ENCODE measurements at places on chromosomes 6 and 20.

DNA sequence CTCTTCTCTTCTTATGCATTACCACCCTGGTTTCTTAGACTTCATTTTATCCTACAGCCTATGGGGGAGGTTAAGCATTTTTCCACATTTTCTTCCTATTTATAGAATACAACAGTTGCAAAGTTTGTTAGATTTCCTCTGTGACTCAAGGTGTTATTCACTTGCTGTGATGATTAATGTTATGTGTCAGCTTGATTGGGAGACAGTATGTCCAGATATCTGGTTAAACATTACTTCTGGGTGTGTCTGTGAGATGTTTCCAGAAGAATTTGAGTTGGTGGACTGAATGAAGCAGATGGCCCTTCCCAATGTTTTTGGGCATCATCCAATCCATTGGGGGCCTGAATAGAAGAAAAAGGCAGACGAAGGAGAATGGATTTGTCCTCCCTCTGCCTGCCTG, 131.3 kb downstream of the C6orf118 start:
- no peak for DNase-seq

- DNase-seq = no peak
Measured at GRCh38 chr6:19175023-19175422, 662.1 kb upstream of the ID4 start.

- no peak for DNase-seq
Measured at GRCh38 chr20:58473453-58474425, 41.5 kb downstream of the APCDD1L start.

DNA sequence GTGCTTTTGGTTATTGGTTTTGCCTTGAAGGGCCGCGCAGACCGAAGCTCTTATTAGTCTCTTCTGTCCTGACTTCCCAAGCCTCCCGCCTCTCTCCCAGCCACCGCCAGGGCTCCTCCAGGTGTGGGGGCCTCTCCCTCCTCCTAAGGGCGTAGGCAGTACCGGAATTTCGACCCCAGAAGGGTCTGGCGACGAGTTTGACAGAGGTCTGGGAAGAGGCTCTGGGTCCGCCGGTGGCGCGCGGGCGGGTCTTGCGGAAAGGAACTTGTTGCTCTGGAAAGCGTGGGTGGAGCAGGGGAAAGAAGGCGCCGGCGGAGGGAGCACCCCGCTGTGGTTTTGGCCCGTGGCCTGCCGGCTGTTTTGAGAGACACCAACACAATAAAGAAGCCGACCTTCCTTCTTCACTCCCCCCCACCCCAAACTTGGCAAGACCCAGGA, 1.8 kb downstream of the PCSK2 start:
- no peak for DNase-seq

DNA sequence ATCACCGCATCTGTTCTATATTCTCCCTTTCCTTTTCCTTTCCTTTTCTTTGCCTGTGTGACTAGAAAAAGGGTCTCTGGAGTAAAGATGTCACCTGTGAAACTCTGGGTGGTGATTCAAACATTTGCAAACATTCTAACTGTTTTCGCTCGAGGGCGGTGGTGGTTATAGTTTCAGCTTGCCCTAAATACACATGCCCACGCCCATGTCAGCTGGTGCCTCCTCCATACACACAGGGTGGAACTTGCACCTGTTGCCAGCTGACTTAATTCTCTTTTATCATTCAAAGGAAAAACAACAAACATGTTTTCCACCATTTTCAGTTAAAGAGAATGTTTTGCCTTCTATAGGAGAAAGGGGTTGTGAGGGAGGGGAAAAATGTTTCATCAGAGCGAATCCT, 381.9 kb upstream of the ARID1B start:
- DNase-seq = no peak

DNA sequence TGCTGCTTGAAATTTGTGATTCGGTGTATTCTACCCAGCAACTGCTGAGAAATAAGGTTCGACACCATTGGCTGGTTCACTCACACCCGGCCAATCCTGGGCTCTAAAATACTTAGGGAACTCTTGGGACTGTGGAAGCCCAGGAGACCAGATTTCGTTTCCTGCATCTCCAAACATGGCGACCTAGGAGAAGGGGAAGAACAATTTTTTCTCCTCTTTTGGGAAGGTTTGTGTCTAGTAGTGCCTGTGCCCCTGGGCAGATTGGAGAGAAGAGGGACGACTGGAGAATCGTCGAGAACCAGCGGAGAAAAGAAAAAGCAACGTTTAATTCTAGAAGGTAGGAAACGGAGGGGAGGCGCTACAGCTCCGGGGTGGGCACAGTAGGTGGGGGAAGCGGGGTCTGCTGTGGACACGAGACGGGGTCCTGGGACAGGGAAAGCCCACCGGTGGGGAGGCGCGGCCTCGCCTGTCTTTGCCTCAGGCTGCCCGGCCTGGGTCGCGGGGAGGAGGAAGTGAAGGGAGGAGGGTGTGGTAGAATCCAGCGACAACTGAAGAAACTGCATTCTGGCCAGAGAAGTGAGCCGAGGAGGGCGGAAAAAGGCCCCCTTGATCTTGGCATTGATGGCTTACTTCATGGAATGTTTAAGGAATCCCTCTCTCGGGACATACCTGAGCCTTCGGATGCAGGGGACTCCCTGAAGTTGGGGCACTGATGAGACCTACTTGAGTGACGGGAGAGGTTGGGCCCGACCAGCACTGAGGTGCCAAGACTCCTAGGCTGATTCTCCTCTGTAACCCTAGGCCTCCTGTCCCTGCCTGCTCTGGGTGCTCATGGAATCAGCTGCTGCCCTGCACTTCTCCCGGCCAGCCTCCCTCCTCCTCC, at the start of gene BTN2A1:
Gene BTN2A1 (plus strand): TSS at position 150 of the 883 bp plus-strand sequence. CDS start 682 bp downstream, at position 832.
- peak; percentile 90 for DNase-seq

DNA sequence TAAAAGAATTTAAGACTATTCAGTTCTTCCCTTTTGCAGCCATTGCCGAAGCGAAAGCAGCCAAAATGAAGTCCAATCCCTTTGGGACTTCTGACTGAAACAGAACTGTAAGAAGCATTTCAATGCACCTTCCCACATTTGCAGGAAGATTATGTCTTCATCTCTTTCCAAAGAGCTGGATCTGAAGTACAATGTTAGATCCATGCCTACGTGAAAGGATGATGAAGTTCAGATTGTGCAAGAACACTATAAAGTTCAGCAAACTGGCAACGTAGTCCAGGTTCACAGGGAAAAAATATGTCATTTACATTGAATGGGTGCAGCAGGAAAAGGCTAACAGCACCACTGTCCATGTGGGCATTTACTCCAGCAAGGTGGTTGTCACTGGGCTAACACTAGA, 6.0 kb upstream of the FILIP1 start:
- DNase-seq = no peak

DNA sequence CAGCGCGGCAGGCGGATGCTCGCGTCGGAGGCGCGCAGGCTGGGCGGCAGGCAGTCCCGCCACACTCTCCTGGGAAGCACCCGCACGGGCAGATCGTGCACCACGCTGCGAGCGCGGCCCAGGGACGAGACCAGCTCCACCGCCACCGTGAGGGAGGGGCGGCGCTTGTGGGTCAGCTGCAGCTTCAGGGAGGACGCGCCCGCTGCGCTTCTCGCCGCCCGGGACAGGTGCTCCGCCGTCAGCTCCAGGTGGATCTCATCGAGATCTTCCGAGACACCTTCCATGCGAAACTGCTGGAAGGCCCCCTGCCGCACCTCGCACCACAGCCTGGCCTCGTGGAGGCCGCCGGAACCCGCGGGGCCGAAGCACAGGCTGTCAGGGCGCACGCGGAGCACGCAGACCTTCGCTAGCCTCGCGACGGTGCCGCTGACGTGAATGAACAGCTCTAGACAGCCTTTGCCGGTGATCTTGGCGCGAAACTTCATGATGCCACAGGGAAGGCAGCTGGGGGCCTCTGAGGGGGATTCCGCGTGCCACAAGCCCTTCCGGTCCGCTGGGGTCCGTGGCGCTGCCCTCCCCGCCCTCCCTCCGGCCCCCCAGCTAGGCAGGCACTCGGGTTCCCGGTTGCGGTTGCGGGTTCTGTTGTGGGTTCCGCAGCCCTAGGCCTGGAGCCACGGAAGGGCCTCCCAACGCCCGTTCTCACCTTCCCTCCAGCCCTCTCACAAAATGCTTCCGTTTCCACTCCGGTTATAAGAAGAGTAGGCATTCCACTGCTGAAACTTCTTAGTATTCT, at the start of gene HUS1B:
Gene HUS1B (minus strand): TSS at position 641 of the 793 bp plus-strand sequence. CDS start 156 bp downstream, at position 485.
- no peak for DNase-seq

DNA sequence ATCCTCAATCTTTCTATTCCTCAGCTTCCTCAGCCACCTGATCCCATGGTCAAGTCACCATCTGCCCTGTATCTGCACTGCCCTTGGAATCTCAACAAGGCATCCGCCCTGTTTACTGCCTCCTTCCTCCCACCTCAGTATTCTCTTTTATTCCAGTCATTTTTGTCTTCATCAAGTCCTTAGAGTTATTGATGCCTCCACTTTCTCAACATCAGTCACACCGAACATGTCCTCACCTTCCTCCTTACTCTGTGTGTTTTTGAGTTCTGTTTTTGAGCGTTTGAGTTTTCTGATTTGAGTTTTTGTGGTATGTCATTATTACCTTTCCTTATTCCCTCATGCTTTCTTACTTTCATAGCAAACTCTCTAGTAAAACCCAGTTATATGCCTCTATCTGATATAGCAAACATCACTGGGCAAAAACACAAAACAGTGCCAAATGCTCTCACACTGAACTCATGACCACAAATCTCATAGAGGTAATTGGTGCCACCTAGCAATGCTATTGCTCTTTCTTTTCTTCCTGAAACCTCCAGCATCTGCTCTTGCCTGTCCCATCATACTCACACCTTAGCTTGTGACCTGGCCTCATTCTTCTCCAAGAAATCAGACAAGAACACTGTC, 11.8 kb upstream of the GNRH2 start:
- DNase-seq = no peak

DNA sequence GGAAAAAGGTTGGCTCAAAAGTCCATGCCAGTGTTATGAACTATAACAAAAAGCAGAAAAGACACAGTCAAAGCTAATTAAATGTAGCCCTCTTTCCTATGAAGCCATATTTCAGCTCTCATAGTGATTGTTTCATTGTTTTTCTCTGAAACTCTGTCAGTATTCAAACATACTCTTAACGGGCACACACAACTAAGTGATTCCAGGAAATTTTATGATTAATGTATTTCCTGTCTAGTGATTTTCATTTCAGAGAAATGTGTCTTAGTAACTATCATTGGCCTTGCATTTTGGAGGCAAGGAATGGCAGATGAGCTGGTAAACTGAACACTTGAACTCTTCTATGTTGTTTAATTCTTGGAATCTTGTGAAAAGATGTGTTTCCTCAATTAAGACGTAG, 68.0 kb downstream of the CLVS2 start:
- DNase-seq = no peak

GRCh38 chr6:159151266-159151855, 17.8 kb upstream of the FNDC1 start:
- peak; percentile 68 for DNase-seq

DNA sequence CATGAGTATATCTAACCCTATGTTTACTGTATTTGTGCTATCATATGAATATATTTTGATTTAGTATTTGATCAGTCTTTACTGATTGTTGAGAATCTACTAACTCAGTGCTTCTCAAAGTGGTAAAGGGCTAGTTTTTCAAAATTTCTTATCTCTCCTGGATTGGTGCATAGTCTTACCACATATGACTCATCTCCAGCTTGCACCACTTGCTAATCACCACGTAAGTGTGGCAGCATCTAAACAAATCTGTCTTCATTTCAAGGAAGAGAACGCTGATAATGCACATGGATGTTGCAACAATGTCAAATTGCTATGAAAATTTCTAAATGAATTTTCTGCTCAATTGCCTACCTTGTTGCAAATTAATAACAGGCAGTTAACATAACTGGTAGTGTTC, 299.5 kb downstream of the PAX1 start:
- peak; percentile 8 for DNase-seq

- DNase-seq = no peak
Measured at GRCh38 chr6:121310495-121310894, 23.8 kb downstream of the TBC1D32 start.

- DNase-seq = no peak
Measured at GRCh38 chr6:151242420-151242861, 2.7 kb downstream of the AKAP12 start.

GRCh38 chr6:81552644-81553043, 199.8 kb downstream of the TENT5A start:
- no peak for DNase-seq

DNA sequence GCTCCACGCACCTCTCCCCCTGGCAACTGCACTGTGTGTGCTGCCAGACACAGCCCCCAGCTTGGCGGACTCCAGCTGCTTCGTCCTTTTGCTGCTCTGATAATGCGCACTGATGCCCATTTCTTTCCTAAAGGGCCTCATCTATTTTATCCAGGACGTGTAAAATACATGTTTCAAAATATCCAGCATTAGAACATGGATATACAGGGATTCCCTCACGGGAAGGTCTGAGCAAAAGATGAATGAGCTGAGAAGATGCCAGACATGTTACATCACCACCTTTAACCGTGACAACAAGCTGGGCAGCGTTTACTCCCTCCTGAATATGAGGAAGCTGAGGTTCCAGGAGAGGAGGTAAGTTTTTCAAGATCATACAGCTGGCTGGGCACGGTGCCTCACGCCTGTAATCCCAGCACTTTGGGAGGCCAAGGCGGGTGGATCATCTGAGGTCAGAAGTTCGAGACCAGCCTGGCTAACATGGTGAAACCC, 32.8 kb downstream of the TNXB start:
- DNase-seq = peak; percentile 40

- DNase-seq = no peak
Measured at GRCh38 chr20:24998121-24998520, 5.6 kb upstream of the APMAP start.

DNA sequence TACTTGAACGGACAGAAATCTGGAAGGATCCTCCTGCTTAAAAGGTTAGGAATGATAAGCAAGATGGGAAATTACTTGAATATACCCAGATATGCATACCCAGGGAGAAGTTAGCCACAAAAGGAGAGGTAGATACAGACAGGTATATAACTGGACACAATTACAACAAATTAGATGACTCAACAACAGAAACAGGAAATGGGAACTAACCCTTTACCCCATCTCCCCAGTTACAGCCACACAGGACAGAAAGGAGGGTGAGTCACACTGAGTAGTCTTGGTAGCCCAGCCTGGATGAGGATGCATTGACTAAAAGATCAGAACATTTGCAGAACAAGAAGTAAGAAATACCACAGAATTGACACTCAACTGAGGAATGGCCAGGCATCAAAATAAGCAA, 61.2 kb downstream of the C6orf52 start:
- DNase-seq = peak; percentile 99

- no peak for DNase-seq
Measured at GRCh38 chr6:48141975-48142374, 31.0 kb upstream of the PTCHD4 start.

GRCh38 chr20:52564594-52564993, 373.0 kb upstream of the ZFP64 start:
- no peak for DNase-seq

- no peak for DNase-seq
Measured at GRCh38 chr20:57526087-57526884, 1.3 kb upstream of the CTCFL start.

- DNase-seq = no peak
Measured at GRCh38 chr20:10540636-10541493, 105.8 kb downstream of the SLX4IP start.

- DNase-seq = peak; percentile 78
Measured at GRCh38 chr20:1569415-1569881, 11.9 kb upstream of the SIRPD start.

- DNase-seq = no peak
Measured at GRCh38 chr20:37431786-37432185, 85.8 kb downstream of the SRC start.

GRCh38 chr20:63449796-63450730, 22.4 kb downstream of the KCNQ2 start:
- no peak for DNase-seq

GRCh38 chr6:41028561-41029412, 10.2 kb downstream of the UNC5CL start:
- DNase-seq = no peak
